Stimulated activated CD8-positive, alpha-beta memory T cell treated with anti-CD3 and anti-CD28 coated beads, Interleukin-7, amount 100 ng/mL, for 1 hour (primary cell): ENCODE measurements at places on chromosomes 11 and 22.

DNA sequence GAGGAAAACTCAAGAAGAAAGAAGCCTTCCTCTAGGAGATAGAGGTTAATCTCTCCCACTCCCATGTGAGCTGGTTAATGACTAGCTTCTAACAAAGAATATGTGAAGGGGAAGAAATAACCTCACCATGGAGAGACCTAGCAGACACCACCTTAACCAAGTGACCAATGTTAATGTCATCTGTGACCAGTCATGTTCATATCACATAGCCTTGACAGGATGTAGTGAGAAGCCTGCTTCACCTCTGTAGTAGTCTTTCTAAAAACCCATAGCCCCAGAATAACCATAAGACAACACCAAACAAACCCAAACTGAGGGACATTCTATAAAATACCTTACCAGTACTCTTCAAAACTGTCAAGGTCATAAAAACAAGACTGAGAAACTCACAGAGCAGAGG, 21.5 kb upstream of the POU2AF1 start:
- DNase-seq, result no peak

DNA sequence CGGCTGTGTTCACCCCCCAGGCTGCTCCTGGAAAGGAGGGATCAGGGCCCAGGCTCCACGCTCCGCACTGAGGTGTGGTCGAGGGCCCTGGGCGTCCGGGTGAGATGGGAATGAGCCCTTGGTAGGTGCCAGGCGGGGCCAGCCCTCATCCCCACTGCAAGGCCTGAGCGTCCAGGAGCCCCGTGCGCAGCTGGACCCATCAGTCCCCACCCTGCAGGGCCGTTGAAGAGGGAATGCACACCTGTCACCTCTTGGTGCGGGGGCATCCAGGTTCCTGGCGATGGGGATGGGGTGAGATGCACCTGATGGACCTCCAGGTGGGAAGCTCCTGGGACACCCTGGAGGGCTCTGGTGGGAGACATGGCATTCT, 72.2 kb downstream of the KCNQ1 start:
- DNase-seq, result no peak

DNA sequence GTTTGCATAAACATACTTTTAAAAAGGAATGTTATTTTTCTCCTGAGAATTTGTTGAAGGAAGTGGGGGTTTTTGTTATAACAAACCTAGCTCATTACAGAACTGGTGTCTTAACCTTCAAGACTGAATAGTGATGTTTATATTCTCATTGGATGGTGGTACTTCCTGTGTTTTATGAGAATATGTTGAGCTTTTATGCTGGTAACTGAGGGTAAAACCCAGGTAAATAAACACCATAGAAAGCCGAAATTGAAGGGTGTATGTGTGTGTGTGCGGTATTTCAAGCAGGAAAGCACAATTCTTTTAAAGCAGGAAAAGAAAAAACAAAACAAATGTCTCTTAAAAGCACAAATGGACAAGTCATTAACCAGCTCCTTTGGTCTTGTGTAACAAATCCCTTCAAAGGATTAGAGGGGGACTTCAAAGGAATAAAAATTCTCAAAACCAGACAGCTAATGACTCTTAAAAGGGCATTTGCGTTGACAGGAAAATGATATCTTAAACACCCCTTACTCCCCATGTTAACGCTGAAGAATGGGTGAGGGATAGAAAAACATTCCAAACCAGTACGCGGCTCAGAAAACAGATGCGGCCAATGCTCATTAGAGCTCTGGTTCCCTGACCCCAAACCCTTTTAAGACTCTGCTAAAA, 23.8 kb downstream of the LMO2 start:
- no peak for DNase-seq

DNA sequence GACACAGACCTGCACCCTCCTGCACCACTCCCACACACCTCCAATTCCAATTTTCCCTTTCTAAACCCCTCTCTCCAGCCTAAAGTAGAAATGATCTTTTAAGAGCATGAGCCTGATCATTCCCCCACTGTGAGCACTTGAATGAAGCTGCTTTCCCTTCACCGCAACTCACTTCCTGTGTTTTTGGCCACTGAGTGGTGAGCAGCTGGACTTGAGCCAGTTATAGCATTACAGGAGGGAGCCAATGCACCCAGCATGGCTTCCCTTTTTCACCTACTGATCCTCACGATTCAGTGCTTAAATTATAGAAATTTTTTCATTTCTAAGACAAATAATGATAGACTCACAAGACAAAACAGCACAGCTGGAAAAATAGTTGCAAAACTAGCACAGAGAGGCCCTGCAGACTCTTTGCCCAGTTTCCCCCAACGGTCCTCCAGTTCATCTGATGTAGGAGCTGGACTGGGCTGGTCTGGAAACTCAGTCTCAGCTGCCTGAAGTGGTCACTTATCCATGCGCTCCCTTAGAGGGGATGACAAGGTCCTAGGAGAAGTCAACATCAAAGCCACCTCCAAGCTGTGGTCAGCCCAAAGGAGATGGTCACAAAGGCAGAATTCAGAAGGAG, 9.7 kb upstream of the APOL4 start:
- DNase-seq, result no peak

- DNase-seq, result no peak
Measured at GRCh38 chr22:36419912-36420882, 32.4 kb upstream of the MYH9 start.

GRCh38 chr11:19429108-19429760, 188.5 kb upstream of the E2F8 start:
- no peak for DNase-seq

DNA sequence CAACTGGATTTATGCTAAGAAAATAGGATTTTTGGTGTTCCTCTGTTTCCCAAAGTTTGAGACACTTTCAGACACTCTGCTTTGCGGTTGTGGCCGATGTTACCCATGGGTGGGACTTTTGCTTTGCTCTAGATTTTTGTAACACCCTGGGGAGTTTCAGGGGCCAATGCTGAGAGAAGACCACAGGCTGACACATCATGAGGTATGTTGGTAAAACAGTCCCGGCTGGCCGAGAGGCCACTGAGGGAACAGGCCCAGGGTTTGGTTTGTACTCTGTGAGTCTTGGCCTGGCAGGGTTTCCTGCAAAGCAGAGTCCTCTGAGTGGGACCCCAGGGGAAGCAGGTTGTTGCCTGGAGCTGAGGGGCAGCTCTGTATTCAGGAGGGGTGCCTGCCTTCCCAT, 78.5 kb upstream of the PITPNB start:
- DNase-seq, result no peak

DNA sequence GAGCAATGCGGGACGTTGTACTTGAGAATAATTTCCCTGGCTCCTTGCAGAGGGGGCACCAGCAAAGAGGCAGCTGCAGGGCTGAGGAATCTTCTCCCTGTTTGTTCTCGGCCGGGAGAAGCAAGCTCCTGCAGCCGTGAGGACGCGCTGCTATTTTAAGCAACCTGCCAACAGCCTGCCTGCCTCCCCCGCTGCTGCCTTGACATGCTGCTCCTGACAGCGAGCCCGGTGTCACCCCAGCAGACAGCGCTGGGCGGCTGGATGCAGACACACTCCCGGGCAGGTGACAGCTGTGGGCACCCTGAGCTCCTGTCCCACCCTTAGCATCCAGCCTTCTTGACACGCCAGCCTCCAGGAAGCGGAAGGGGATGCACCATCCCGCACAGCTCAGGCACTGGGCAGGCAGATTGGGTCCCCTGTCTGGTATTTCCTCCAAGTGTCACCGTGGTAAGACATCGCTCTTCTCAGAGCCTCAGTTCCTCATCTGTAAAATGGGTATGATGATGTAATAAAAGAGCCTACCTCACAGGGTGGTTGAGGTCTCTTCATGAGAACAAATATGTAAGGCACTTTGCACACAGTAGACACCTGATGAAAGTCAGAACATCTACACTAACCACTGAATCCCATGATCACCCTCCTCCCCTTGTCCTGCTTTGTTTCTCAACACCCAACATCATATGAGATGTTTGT, 530.6 kb downstream of the MN1 start:
- no peak for DNase-seq

DNA sequence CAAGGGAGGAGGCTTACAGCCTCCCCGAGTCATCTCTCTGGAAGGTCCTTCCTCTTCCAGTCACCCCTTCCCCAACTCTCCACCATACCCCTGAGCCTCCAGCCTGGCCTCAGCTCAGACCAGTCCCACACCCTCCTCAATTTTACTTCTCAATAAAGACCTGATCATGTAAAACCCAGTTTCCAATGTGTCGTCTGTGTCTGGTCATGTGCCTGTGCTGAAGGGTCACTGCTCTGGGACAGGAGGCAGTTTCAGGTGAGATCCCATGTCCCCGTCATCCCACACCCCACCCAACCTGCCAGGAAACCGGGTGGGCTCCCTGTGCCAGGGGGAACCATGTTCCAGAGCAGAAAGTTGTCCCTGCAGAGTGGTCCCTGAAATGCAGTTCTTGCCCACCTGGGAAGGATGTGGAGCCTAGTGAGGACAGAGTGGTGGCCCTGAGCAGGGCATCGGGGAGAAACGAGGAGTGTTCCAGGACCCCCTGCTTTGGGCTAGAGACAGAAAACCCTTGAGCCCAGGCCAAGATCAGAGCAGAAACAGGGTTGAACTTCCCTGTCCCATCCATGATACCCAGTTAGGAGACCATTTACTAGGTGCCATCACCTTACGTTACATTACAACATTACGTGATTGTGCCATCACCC, 19.4 kb downstream of the IGLL5 start:
- DNase-seq, result no peak

- no peak for DNase-seq
Measured at GRCh38 chr11:120695939-120696338, 184.4 kb downstream of the GRIK4 start.

GRCh38 chr11:34651551-34651950, 30.7 kb downstream of the EHF start:
- no peak for DNase-seq
